ENCODE measurements at places on chromosomes 7 and 10.

DNA sequence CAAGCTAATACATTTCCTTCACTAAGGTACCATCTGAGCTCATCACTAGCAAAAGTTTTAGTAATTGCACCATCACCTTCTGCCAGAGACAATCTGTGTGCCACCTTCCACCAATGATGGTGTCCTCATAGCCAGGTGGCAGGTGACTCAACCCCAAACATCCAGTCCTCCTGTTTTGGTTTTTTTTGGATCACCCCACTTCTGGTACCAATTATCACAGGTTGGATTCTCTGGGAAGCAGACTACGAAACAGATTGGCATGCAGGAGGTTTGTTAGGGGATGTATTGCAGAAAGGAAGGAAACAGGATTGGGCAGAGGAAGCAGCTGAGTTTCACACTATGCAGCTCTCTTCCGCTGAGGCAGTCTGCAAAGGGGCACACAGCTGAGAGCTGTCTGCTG, 4.5 kb upstream of the TACC2 start:
- DNase-seq: no peak

DNA sequence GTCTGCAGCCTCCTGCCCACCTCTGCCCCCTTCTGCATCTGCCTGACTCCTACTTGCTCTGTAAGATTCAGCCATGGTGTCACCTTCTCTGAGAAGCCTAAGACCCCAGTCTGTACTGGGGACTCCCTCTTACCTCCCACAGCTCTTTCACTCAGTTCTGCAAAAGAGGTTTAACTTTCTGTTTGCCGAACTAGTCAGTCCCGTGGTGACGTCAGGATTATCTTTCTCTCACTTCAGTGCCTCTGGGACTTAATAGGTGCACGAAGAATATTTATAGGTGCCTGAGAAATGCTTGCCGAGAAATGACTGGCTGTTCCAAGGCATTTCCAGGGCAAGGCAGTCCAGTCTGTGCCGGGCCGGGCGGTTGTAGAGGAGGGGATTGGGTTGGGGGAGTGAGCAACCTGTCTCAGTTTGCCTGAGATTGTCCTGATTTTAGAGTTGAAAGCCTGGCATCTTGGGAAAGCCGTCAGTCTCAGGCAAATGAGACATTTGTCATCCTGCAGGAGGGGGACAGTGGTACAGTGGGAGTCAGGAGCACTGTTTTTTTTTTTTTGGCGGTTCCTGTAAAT, 227.5 kb upstream of the NPVF start:
- DNase-seq: no peak

DNA sequence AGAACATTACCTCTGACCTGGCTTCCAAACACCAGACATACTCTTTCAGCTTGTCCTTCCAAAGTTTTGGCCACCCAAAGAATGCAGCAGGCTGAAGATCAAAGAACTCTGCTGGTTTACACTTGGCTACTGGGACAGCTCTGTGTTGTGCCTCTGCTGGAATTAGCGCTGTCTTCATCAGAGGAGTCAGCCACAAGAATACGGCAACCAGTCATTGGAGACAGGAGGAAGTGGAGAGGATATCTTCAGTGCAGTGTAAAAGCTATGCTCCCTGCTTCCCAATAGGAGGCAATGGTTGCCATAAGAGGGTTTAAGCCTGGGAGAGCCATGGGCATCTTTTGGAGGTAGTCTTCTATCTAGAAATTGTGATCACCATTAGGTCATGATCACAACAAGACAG, 126.7 kb upstream of the WNT16 start:
- no peak for DNase-seq

- DNase-seq: no peak
Measured at GRCh38 chr7:113078331-113078730, 8.3 kb downstream of the GPR85 start.

DNA sequence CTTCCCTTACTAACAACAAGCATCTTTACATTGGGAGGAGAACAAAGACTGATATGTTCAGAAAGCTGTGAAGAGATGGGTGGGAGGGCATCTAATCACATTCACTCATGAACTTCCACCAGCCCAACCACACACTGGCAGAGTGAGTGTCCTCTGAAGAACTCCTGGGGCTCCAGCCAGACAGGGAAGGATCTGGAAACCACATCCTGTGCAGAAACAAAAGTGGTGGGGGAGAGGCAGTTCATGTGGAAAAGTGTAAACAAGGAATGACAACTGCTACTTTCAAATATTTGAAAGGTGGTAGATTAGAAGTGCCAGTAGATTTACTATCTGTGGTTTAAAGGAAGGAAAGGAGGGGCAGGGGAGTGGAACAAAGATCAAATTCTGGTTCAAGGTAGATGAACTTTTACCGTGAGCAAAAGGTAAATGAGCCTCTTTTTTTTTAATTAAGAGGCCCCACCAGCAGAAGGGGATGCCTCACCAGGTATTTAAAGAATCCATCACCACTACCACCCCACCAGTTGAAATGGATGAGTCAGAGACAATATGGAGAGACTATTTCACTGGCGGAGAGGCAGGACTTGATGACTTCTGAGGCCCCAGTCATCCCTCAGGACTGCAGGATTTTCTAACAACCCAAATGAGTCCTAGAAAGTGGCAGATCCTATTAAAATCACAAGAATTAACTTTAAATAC, 34.5 kb downstream of the GOT1 start:
- DNase-seq: no peak

DNA sequence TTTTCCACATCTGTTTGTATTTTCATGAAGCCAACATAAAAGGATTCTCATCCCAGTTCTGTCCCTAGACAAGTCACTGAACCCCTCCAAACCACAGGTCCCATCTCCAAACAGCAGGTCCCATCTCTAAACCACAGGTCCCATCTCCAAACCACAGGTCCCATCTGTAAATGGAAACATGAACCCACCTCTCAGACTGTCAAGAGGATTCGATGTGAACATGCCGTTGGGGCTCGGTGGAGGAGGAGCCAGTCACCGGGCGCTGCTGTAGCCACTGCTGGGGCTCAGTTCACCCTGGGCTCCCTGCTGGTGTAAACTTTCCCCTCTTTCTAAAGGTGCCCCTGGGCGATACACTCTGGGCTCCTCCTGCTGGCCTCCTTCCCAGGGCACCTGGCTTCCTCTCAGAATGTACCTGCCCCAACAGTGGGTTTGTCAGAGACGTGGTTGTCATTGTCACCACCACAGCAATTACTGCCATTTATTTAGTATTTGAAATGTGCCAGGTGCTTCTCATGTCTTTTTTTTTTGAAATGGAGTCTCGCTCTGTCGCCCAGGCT, 13.0 kb downstream of the LHPP start:
- no peak for DNase-seq

GRCh38 chr7:123120286-123120685, 79.5 kb downstream of the SLC13A1 start:
- no peak for DNase-seq

GRCh38 chr10:31864834-31865518, 63.7 kb downstream of the ARHGAP12 start:
- DNase-seq: no peak

DNA sequence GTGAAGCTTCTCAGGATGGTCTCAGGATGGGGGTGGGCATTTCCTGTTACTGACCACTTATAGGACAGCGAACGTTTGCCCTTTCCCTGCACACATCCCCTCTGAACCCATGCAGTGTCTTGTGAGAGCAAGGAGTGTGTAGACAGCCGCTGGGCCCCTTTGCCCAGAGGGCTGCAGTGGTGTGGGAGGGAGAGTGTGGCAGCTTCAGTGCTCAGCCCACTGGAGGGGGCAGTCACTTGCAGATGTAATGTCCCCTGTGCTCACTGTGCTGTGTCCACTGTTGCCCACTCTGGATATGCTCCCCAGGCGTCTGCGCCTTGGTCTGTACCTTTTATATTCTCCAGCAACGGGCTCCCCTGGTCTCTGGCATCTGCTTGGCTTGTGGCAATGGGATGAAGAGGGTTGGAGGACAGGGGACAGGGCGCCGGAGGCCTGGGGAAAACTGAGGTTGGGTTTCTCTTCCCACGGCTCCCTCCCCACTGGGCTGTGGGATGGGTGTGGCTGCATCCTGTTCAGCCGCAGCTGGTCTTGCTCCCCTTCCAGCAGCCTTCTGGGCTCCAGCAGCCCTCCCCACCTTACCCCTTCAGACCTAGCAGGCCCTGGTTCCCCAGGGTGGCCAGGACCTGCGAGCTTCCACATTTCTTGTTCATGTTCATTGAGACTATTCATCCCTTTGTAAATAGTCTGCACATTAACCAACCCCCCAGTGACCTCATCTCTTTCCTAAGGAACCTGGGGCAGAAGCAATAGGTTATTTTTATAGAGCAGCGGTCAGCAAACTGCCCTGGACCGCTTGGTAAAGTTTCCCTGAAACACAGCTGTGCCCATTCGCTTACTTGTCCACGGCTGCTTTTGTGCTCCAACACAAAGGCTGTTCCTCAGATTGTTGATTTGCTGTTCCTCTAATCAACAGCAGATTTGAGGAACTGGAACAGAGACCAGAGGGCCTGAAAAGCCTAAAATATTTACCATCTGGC, 6.1 kb downstream of the ZNF789 start:
- no peak for DNase-seq

- no peak for DNase-seq
Measured at GRCh38 chr10:129678186-129678585, 211.1 kb downstream of the MGMT start.

GRCh38 chr10:91210014-91210413, 10.4 kb upstream of the PCGF5 start:
- no peak for DNase-seq

- no peak for DNase-seq
Measured at GRCh38 chr7:157909370-157909769, 572.6 kb downstream of the DNAJB6 start.

GRCh38 chr7:108265007-108265406, 134.8 kb upstream of the LAMB4 start:
- DNase-seq: no peak

GRCh38 chr10:78137147-78137546, 103.5 kb downstream of the RPS24 start:
- no peak for DNase-seq

DNA sequence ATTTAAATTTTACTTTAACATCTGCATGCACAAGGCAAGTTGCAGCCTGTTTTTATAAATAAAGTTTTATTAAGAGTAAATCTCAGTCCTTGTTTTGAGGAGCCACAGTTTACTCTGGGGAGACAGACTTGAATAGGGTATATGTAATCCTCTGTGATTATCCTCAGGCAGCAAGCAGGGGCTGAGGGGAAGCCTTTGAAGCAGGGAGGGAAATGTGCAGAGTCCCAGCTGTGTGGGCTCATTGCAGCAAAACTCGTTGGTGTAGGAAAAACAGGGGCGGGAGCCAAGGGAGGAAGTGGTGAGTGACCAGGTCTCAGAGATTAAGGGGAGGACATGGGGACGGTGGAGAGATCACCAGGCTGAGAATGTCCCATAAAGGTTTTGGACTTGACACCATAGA, 34.3 kb upstream of the SMC3 start:
- DNase-seq: no peak

- peak; percentile 65 for DNase-seq
Measured at GRCh38 chr7:158811461-158811860, 17.8 kb downstream of the ESYT2 start.

DNA sequence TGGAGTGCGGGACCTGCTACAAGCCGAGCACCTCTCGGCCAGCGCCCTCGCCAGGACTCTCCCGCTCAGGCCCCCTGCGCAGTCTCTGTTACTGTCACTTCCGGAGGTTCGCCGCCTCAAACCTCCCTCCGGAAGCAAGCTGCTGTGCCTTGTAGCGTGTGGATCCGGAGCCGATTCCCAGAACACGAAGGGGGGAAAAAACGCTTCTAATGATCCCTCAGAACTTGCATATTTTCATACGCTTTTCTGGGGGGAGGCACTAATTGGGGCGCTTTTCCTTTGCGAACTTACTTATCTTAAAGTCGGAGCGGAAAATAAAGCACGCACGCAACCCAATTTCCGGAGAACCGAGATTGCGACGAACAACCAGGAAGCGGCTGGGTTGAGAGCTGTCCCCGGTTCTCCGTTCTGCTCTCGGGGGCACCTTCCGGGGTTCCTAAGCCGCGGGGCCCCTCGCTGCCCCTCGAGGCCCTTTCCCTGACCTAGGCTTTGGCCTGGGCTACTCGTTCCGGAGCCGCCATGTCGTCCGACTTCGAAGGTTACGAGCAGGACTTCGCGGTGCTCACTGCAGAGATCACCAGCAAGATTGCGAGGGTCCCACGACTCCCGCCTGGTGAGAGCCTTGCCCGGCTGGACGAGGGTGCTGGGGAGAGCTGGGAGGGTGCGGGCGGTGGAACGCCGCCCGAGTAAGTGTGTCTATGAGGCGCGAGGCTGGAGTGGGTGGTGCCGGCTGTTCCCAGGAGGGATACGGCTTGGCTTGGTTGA, at the start of the genes VTI1A and ZDHHC6:
Gene VTI1A (plus strand): TSS at position 361 of the 765 bp plus-strand sequence. CDS start 159 bp downstream, at position 520.
Gene ZDHHC6 (minus strand): TSS at position 60 of the 765 bp plus-strand sequence. CDS start 1,478 bp downstream, outside the sequence.
- peak; percentile 83 for DNase-seq

- no peak for DNase-seq
Measured at GRCh38 chr10:5355594-5356301, 9.0 kb upstream of the UCN3 start.

DNA sequence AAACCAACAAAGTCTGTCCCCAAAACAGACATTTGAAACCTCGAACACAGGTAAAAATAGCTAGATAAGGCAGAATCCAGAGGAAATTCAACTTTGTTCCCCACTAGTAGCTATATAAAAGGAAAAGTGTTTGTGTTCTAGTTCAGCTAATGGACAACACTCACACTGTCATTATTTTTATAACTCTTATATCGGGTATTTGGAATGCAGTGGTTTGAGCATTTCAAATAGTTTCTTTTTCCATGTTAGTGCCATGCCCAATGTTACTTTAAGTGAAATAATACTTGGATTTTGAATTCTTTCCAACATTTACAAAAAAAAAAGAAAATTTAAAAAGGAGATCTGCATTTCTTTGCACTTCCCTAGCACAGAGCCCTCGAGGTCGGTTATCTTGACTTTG, 213.6 kb downstream of the DOCK4 start:
- DNase-seq: no peak

DNA sequence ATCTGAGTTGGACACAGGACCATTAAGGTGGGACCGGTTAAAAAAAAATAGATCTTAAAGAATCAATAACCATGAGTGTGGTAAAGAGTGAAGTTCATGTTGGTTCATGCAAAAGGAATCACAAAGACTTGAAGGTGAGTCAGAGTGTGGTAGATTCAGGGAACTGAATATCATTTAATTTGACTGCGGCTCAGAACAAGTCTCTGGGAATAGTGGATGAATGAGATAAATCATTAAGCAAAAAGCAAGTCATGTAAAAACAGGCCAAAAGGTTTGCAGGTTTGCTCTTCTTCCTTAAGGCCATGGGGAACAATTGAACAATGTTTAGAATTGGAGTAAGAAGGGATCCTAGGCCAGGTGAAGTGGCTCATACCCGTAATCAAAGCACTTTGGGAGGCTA, 385.8 kb downstream of the ETV1 start:
- no peak for DNase-seq

GRCh38 chr7:44705434-44705833, 43.2 kb upstream of the ZMIZ2 start:
- DNase-seq: no peak
